Left kidney (tissue), 8 donors: ENCODE measurements at places on chromosomes 3 and 15. TPM values are rescaled to one million over a fixed set of nuclear protein-coding genes. Genes with fewer than 3 reads are reported as not detected.

The ZPLD1 gene
- polyA plus RNA-seq: 0.60 TPM

The SAMMSON gene
- polyA plus RNA-seq: not detected

The NEO1 gene
- 167 TPM for polyA plus RNA-seq

The EFCC1 gene
- polyA plus RNA-seq: 1.7 TPM

- DNase-seq: no peak
Observed at GRCh38 chr3:66980791-66981190, 17.3 kb upstream of the KBTBD8 start.
